Cardiac septum (tissue), 1 donor: ENCODE measurements at places on chromosomes 11 and 22. TPM values are rescaled to one million over a fixed set of nuclear protein-coding genes. Genes with fewer than 3 reads are reported as not detected.

- no peak for DNase-seq
Observed at GRCh38 chr11:75815345-75816168, 547 bp downstream of the UVRAG start.

- DNase-seq = no peak
Observed at GRCh38 chr22:45179276-45180049, 15.7 kb downstream of the NUP50 start.

DNA sequence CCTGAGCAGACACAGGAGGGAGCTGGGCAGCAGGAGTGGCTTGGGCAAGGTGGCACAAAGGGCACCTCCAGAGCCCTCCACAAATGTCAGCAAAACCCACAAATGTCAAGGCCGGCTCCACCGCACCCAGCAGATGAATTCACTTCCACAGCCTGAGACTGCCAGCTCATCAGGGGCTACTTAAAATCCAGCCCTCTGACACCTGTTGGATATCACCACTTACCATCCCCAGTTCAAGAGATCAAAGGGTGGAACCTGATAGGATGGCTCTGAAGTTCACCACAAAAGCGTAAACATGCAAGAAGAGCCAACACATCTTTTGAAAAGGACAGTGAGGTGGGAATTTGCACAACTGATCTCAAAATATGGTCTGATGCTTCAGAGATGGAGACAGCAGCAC is 168.6 kb upstream of the GRK3 start:
- no peak for DNase-seq

- DNase-seq = no peak
Observed at GRCh38 chr11:122246874-122247273, 130.9 kb upstream of the BLID start.

Gene MICAL3
- total RNA-seq = 126 TPM

Gene JHY
- total RNA-seq = 1.3 TPM
